Activated CD4-positive, alpha-beta memory T cell treated with anti-CD3 and anti-CD28 coated beads, Interleukin-2, amount 10 ng/mL, durations not matched to agents 7 days and 5 days (primary cell): ENCODE measurements at places on chromosomes 12 and 14.

- no peak for DNase-seq
These were observed 7.6 kb downstream of the EXOC3L4 start for GRCh38 chr14:103101963-103102688.

GRCh38 chr12:31756977-31757420 is 28.2 kb upstream of the AMN1 start:
- DNase-seq: no peak

DNA sequence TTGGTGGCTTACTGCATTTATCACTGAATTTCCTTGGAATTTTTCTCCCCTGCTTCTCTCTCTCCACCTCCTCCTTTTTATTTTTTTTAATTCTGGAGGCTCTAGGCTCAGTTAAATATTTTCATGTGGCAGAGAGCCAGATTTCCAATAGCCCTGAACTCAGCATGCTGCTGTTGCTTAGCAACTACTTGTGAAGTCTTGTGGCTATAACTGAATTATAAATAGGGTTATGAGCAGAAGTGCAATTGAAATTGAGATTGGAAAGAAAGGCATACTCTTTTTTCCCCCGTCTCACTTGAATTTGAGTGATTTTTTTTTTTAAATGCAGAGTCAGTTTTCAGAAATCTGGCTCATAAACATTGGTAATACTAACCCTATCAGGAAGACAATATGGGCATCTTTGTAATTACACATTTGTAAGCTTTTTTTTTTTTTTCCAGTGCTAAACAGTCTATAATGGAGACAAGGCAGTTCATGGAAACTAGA is 38.3 kb downstream of the ATF7IP start:
- DNase-seq: no peak

DNA sequence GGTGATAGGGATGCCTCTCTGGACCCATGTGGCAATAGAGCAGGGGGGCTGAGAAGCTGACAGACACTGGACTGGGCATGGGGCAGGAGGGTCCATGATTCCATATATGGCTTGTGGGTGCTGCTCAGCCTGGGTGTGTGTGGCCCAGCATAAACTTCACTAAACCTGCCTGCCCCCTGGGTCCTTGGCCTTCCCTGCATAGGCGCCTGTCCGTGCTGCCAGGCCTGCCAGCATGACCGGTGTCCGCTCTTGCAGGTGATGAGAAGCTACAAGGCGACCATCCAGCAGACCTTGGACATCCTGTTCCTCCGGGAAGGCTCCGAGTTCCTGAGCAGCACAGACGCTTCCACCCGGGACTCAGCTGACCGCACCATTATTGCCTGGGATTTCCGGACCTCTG is 61.6 kb downstream of the BEGAIN start:
- DNase-seq: peak; percentile 14

DNA sequence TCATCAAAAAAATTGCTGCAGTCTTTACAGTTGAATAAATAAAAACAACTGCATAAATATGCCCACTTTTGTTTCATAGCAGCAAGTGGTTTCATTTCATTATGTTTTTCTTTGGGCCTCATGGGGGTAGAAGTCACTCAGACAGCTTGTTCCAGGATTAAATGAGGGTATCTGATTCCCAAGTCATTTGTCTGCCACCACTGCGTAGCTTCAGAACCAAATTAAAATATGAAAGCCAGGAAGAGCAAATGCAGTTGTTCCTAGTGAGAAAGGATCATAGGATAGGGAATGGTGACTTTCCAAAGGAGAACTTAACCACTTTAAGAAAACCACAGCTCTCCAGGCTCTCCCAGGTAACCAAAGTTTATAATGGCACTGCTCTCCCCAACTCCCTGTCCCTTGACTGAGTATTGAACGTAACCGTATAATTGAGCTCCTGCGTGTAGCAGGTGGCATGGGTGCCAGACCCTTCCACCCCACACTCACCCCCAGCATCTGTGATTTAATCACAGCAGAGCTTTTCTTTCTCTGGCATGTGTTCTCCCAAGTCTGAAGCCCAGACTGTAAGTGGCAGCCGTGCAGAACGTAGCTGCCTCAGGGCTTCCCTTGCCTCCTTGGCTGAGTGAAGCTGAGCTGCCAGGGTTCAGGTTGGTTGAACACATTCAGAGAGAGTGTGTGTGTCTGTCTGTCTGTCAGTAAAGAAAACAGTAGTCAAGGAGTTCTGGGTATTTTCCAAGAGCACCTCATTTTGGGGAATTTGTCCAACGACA is 11.3 kb upstream of the KCNH3 start:
- no peak for DNase-seq

DNA sequence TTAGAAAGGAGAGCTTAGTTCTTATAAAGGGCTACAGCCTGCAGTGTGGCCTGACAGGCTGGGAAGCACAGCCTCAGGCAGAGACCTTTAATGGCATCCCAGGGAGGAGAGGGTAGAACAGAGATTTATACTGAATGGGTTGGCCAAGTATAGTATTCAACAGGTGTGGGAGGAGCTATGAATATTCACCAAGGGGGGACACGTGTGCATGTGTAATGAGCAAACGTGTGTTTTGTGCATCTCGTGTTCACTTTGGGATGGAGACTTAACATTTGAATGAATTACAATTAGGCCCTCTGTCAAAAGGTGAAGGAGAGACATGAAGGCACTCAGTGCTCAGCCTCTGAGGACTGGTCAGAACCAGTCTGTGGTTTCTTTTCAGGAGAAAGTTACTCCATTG is 5.2 kb downstream of the TDP1 start:
- no peak for DNase-seq

- DNase-seq: peak; percentile 67
These were observed 58.7 kb upstream of the STK38L start for GRCh38 chr12:27185234-27186021.

DNA sequence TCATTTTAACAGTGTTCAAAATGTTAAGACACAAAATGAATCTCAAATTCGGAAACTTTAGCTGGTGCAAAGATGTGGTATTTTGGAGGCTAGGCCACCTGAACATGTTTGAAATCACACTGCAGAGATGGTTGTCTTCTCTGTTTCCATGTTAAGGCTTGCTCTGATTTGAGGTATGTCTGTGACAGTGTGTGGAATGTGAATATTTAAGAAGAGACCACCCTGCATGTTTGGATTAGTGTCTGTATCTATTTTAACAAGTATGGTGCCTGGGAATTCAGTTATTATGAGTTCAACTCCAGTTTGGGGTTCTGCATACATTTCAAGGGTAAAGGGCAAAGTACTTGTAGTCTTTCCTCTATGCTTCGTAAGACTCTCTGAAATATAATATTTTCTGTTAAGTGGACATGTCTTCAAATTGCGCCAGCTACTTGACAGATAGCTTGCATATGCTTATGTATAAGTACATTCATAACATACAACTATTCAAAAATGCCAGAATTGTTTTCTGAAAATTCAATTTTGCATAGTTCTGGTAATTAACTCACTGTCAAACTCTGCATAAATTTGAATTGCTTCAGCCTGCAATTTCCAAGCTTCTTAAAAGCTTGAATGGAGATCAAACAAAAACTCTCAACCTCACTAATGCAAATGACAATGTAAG is 424.0 kb downstream of the ADAMTS20 start:
- DNase-seq: no peak

GRCh38 chr12:131784909-131785762 is 43.1 kb upstream of the MMP17 start:
- no peak for DNase-seq

- DNase-seq: peak; percentile 79
These were observed 647 bp upstream of the TGFB3 start for GRCh38 chr14:75982266-75983018.

- no peak for DNase-seq
These were observed 131.3 kb downstream of the ITPR2 start for GRCh38 chr12:26701604-26702215.

GRCh38 chr12:117919479-117919878 is 49.3 kb downstream of the KSR2 start:
- DNase-seq: no peak

DNA sequence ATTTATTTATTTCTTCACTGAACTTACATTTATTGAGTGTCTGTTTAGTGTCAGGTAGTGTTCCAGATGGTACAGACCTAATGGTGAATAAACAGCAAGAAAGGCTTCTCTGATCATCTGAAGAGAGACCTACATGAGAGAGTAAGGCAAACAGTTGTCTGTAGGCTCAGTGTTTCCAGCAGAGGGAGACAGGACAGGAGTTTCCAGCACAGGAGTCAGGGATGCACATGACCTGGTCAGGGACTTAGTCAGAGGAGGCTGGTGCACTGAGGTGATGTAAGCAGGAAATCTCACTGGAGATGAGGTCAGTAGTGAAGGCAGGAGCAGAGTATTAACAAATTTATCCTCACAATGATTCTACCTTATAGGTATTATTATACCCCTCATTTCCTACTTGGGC is 233.2 kb downstream of the MDGA2 start:
- DNase-seq: no peak

GRCh38 chr14:49865431-49865859 is 12.9 kb upstream of the NEMF start:
- peak; percentile 82 for DNase-seq

DNA sequence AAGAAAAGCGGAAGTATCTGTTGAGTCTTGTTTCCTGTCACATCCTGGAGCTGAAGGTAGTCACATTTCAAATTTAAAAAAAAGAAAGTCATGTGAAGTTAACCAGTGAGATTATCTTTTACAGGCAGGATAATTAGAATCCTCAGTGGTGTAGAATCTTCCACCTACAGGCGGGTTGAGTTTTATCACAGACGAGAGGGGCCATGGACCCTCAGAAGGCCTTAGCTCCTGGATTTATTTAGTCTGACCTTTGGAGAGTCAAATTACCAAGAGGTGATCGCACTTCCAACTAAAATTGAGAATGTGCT is 13.0 kb upstream of the GNG2 start:
- DNase-seq: no peak

GRCh38 chr12:57552306-57552651 is 2.4 kb downstream of the KIF5A start:
- no peak for DNase-seq

DNA sequence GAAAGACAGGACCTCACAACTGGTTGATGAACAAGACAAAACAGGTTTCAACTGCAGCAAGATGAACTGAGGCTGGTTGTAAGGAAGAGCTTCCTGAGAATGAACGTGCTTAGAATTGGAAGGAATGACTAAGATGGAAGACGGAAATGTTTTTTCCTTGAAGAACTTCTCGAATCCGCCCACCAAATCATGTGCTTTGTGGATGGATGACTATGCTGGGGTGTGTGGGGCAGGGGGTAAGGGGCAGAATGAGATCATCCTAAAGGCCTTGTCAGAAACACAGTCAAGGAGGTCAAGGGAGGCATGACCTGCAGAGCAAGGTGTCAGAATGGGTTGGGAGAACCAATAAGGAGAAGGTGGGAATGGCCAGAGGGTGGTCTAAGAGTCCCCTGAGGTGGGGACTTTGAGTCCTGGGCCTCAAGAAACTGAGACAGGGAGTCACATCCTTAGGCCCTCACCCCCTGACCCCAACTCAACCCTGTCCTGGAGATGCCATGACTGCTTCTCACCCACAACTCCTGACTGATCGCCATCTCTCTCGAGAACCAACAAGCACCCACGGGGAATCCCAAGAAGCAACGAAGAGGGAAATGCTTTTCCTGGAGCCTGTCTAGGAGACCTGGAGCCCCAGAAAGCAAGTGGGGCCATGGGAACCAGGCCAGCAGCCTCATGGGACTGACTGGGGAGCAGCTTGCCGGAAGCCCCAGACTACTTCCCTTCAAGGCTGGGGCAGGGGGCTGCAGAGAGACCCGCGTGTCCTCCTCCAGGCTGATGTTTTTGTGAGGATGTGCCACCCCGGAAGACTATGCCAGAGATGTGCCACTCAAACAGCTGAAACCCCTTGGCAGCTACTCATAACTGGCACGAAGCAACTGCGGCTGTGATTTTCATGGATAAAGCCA is 84.0 kb downstream of the ACTN1 start:
- DNase-seq: no peak

DNA sequence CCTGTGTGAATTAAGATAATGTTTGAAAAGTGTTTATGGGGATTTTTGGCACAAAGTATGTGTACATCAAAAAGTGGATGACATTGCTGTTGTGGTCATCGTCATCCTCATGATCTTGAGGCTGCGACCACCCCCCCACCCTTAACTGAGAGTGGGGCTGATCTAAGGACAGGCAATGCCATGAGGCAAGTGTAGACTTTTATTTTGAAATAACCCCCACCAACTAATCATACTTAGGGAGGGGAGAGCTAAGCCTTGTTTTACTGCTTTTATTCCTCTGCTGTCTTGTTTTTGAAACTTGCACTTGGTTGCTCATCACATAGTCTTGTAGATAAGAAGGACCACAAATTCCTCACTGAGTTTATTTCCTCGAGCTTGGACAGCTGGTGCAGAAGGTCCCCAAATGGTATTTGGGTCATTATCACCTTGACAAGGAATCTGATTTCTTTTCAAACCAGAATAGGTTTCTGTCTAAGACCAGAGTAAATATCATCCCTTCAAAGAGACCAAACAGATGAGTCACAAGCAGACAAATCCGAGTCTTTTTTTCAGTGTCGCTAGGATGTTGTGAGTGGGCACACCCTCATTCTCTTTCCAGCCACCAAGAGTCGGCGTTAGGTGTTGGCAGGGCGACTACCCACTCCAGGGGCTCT is 23.9 kb upstream of the SMOC1 start:
- no peak for DNase-seq

DNA sequence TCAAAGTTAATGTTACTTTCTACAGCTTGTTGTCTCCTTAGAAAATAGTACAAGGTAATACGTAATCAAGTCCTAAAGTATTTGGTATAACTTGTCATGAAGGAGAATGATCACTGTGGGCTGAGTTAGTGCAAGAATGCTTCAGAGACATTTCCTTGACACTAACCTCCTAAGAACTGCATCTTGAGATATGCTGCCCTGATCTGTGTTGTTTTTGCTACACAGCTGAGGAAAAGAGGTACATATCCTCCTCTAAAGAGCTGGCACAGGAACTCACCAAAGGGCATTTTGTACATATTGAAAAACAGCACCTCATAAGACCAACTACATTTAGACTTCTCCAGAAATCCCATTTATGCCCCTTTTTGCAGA is 28.7 kb downstream of the RAP1B start:
- no peak for DNase-seq

DNA sequence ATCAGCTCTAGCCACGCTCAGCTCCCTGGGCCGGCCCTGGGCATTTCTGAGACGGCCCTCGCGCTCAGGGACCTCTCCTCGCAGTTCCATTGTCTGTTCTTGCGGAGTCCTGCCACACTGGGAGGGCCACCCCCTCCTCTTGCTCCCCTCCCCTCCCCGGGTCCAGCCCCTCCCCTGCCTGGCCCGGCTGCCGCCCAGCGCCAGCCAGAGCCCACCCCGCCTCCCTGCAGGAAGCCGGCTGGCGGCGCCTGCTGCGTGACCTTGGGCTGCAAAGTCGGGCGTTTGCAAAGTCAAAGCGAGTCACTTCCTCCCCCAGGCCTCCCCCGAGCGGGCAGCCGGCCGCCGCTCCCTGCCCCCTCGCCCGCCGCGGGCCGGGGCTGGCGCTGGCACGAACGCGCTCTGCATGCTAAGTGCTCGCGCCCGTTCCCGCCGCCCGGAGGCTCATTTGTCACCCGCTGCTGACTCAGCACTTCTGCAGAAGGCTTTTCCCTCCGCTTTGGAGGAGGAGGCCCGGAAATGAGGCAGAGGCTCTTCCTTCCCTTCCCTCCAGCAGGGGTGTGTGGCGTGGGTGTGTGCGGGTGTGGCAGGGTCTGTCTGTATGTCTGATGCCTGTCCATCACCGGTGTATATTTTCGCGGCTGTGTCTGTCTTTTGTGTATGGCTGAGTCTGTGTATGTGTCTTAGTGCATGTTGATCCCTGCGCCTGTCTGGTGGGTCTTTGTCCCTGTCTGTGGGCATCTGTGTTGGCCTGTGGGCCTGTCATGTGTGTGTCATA is 72.0 kb downstream of the IRF2BPL start:
- peak; percentile 94 for DNase-seq
